ENCODE measurements at places on chromosomes 13 and 19.

DNA sequence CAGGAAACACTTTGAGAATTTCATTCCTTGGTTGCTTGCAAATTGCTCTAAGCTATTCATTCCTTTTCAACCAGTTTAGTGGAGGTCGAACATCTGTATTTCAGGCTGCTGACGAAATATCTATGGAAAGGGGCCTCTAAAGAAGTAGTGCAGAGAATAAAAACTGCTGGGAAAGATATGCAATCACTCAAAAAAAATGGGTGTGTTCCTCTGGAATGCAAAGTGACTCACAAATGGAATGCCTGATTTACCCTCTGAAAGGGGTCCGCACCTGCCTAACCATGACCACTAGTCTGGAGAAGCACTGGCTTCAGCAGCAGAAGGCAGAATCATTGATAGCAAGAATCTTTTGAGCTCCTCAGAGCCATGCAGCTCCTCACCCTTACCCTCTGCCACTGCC, 129.4 kb downstream of the PCDH9 start:
- DNase-seq, result no peak

- no peak for DNase-seq
Observed at GRCh38 chr13:99353836-99354235, 46.6 kb upstream of the GPR183 start.

DNA sequence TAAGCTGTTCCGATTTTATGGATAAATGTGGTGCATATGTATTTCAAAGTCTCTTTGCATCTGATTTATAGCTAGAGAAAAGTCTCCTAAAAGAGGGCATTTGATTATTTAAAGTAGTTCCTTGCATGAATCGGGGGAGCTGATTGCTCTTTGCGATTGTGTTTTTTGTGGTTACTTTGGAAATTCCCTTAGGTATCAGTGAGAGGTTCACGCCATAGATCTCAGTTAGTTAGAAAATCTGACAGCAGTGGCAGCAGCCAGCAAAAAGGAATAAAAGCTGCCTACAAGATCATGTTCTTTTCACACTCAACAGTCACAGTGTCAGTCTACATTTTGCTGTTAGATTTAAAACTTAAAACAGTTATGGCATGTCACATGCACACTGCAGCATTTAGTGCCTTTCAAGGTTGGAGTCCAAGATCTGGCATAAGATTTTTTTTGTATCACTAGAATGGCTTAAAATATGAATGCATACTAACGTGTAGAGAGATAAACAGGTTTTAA, 436.5 kb upstream of the PCDH20 start:
- DNase-seq, result no peak

DNA sequence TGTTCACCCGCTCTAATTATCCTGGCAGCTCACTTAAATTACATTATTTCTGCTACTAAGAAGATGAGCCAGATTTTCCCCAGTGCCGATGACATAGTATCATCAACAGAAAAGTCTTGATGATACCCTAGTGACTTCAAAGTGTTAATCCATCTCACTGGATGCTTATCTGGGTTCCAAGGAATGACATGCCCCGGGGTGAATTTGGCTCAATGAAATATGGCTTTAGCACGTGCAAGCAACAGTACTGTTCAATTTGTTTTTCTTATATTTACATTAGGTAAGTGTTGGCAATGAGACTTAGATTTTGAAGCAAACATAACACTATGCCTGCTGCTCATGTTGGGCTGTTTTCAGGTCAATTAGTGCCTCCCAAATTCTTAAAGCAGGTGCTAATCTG, 548.2 kb upstream of the SLITRK1 start:
- DNase-seq, result no peak

DNA sequence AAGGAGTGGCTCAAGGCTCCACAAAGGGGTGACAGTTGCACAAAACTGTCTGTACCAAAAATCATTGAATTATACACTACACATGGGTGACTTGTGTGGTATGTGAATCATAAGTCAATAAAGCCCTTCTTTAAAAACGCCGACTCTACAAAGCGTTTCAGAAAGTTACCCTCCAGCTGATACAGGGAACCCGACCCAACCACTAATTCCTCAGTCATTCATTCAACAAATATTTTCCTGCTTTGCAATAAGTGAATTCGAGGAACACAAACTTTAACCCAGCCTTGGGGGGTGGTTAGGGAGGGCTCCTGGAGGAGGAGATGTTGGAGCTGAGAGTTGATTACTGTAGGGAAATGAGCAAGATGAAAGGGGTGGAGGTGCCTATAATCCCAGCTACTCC, 32.0 kb downstream of the LTBP4 start:
- no peak for DNase-seq

DNA sequence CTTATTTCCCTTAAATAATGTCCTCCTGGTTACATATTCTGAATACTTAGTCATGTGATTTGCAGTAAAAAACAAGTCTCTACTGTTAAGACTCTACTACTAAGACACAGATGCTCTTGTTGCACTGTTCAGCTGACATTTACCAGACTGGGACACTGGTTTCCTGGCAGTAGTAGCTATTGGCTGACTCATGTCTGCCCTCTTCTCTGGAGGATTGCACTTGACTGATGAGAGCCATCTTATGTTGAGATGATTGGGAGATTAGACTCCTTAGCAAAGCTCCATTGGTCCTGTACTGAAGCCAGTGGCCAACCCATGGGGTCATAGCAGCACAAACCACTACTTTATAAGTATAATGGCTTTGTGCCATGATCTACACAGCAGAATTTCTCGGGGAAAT, 1672.6 kb upstream of the PCDH20 start:
- no peak for DNase-seq

DNA sequence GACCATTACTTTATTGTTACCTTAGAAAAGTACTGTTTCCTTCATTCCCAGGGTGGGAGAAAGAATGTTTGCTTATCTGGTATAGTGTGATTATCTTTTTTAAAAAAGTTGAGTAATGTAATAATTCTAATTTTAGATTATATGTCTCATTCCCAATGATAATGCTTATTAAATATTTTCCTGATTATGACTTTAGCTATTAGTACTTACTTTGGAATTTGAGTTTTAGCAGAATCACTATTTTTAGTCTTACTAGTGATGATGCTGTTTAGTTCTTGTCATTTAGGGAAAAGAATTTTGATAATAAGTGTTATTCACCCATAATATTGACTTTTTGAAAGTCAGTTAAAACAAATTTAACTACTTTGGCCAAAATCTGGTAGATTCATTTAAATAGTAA, 95.2 kb downstream of the FRY start:
- no peak for DNase-seq

GRCh38 chr19:27780367-27781075, 1432.4 kb downstream of the UQCRFS1 start:
- DNase-seq, result no peak

GRCh38 chr13:113151745-113152690, 6.4 kb upstream of the PROZ start:
- no peak for DNase-seq

DNA sequence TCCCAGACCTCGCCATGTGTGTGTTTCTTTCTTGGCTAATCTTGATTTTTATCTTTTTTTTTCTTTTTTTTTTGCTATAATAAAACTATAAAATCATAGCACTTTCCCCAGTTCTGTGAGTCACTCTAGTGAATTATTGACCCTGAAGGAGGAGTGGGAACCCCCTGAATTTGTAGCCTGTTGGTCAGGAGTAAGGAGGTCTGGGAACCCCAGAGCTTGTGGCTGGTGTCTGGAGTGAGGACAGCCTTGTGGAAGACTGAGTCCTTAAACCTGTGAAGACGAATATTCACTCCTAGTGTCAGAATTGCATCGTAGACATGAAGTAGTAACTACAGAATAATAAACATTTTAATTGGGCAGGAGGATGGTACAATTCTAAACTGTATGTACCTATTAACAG, 7.4 kb downstream of the EID2B start:
- DNase-seq, result no peak

GRCh38 chr13:74000876-74001275, 133.3 kb downstream of the KLF12 start:
- no peak for DNase-seq

GRCh38 chr13:49620170-49620621, 8.1 kb upstream of the ARL11 start:
- no peak for DNase-seq

DNA sequence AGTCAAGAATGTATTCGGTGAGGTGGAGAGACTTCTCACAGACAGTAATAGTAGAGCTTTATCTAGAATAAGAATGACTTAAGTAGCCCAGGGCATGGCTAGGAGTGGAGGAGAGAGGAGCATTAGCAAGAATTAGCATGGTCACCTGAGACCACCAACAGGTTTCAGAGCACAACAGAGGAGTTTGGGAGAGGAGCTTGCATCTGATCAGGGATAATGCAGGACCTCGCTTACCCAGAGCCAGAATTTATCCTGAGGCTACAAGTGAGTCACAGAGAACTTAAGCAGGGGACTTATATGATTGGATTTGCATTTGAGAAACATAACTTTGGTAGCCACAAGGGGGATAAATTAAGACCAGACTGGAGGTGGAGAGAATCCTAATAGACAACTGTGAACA, 102.1 kb upstream of the FNDC3A start:
- no peak for DNase-seq

DNA sequence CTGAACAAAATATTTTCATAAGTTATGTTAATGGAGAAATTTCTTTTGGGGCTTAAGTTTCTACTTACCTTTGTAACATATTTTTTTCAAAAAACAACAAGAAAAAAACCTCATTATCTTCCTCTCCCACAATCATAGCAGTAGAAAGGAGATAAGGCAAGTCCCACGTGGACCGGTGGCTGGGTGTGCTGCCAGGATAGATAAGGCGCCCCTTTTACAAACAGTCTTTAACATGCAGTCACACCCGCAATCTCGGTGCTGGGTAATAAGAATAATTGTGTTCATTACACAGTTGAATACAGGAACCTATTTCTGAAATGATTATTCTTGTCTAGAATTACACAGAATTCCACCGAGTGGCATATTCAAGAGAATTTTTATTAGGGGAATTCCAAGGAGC, 1202.3 kb downstream of the UQCRFS1 start:
- DNase-seq, result no peak

DNA sequence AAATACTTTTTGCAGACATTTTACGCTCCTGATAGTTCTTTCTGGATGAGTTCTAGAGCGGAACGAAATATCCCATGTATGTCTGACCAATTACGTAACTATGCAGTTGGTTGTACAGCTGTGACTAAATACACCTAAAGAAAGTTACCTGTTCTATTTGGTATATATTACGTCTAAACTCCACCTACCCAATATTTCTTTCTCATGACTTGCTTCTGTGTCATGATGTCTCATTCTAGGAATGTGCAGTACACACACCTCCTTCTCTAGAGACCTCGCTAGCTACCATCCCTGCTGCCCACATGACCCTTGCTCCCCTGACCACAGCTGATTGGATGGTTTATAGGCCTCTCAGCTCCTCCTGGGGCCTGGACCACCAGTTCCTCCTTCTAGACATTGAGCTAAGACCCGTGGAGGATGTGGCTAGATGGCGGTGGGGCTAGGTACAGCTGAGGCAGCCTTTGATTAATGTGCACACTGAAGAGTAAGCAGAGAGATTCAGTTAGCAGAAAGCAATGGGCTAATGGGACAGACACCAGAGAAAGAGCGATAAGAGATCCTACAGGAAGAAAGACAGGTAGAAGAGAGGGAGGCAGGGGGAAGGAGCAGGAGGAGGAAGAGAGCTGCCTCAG, 422.1 kb downstream of the COG6 start:
- no peak for DNase-seq

DNA sequence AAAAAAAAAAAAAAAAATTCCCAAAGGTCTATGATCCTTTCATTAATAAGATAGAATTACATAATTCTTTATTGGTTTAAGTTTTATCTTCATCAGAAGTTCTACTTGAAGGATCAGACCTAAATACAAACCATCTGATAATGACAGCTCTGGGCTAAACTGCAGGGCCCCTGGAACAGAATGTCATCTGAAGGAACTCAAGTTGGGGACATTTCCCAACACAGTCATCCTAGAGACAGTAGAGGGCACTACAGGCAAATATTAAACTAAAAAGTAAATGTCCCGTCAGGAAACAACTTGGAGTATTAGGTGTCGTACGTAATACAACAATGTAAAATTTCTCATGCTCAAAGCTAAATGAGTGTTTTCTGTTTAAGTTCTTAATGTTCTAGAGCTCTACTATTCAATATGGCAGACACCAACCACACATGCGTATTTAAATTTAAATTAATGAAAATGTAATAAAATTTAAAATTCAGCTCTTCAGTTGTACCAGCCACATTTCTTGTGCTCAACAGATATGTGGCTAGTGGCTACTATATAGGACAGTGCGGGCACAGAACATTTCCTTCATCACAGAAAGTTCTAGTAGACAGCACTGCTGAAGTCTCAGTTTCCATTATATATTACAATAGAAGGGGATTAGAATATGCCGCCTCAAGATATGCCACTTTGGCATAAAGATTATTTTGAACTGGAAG, 21.8 kb upstream of the NAXD start:
- no peak for DNase-seq

- no peak for DNase-seq
Observed at GRCh38 chr13:106874323-106874722, 306.4 kb upstream of the ARGLU1 start.

GRCh38 chr13:89738072-89738471, 1609.4 kb upstream of the MIR17HG start:
- DNase-seq, result no peak

DNA sequence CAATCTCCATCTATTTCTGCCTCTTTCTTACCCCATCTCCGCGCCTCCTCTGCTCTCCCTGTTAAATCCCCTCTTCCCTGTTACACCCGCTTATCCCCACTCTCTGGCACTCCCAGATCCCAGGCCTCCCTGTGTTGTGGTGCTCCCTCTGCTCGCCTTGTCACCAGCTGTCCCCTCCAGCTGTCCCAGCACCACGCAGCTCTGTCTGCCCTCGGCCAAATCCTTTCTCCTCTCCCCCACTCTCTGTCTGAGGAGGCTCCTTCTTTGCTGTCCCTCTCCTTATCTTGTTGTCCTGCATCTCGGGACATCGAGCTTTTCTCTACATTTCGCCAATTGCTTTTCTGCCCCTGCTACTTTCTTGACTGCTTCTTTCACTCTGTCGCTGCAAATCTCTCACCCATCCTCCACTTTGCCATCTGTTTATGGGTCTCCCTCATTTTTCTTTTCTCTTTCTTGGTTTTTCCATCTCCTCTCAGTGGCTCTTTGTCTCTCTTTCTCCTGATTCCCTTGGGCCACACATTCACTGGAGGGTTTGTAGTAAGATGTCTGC, 941 bp downstream of the ZNF160 start:
- DNase-seq, result no peak

- DNase-seq, result no peak
Observed at GRCh38 chr19:8206147-8207087, 2.8 kb upstream of the CERS4 start.

DNA sequence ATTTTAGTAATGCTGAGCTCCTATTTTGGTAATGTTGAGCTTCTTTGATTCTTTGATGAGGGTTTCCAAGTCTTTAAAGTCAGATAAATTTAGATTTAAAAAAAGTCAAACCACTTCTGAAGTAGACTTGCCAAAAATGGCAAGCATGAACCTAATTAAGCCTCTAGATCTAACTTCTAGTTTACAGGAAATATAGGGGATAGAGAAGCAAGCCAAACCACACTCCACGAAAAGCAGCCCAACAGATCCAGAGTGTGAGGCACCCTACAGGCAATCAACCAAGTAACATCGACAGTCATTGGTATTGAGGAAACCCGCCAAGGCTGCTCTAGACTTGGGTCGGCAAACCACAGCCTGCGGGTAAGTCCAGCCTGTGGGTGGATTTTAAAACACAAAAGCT, 3.7 kb downstream of the GGACT start:
- no peak for DNase-seq

- no peak for DNase-seq
Observed at GRCh38 chr13:24630851-24631620, 49.2 kb upstream of the ATP12A start.

- no peak for DNase-seq
Observed at GRCh38 chr19:23439623-23440022, 44.4 kb upstream of the ZNF91 start.

GRCh38 chr19:37074819-37075362, 3.3 kb upstream of the ZNF420 start:
- DNase-seq, result no peak

Measured in stimulated activated CD8-positive, alpha-beta memory T cell treated with anti-CD3 and anti-CD28 coated beads, Interleukin-4, amount 100 ng/mL, for 24 hours (primary cell).